Mesothelial cell of epicardium (in vitro differentiated cells): ENCODE measurements at places on chromosomes 6 and 20. TPM values are rescaled to one million over a fixed set of nuclear protein-coding genes. Genes with fewer than 3 reads are reported as not detected.
A peak's percentile ranks its signal among the peaks of the same experiment; 100 is the strongest.

GRCh38 chr20:64225828-64226598 lies 29.5 kb upstream of the PCMTD2 start:
- no peak for DNase-seq

- no peak for DNase-seq
Measured at GRCh38 chr6:134920422-134920821, 29.5 kb downstream of the ALDH8A1 start.

DNA sequence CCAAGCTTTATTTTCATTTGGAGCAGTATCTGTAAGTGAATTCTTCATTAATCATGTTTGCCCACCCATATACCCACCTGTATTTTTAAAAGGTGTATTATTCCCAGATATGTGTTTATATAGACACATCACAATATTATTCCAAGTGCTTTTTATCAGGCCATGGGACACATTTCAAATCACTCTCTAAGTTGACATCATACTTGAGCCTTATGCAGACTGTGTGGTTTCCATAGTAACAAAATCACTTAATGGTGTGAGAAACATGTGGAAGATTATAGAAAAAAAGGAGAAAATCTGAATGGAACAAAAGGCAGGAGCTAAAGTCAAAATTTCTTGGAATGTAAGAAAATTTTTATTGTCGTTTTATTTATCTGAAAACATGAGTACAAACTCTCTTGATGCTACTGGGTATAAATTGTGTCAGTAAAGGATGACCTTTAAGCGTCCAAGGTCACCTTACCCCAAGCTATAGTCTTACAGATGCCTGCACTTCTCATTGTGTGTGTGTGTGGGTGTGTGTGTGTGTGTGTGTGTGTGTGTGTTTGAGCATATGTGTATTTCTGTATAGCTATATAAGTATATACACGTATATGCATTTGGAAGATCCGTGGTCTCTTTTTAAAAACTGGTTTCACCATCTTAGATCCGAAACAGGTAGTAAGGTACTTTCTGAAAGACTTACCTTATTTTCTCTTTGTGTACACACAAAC lies 79.8 kb upstream of the CCN6 start:
- no peak for DNase-seq

- DNase-seq: no peak
Measured at GRCh38 chr6:152484806-152485205, 152.4 kb downstream of the SYNE1 start.

GRCh38 chr6:157270916-157271315 lies 52.4 kb downstream of the TMEM242 start:
- no peak for DNase-seq

GRCh38 chr6:73746787-73747186 lies 50.8 kb downstream of the CD109 start:
- no peak for DNase-seq

- DNase-seq: peak; percentile 29
Measured at GRCh38 chr6:169832247-169832948, 81.0 kb downstream of the ERMARD start.

DNA sequence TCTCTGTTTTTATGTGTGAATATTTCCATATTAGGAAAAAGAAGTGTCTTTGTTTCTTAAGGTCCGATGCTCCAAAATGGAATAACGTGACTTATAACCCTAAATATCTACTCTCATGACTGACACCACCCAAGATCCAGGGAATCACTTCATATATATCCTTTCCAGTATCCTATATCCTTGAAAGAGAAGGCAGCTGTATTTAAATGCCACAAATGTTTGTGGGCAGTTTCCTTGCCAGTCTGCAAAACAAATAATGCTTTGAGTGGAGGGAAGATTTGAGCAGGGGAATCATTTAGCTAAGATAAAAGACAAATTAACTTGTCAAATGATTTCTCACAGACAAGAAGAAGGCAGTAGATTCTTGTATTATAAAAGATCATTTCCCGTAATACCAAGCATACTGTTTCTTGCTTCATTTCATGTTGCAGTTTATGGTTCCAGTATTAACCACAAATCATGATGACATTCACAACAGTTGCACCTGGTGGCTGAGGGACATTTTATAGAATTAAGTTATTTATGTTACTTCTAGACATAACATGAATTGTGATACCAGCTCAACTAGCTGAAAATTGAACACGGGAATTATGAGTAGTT lies 30.0 kb upstream of the FABP7 start:
- DNase-seq: no peak

DNA sequence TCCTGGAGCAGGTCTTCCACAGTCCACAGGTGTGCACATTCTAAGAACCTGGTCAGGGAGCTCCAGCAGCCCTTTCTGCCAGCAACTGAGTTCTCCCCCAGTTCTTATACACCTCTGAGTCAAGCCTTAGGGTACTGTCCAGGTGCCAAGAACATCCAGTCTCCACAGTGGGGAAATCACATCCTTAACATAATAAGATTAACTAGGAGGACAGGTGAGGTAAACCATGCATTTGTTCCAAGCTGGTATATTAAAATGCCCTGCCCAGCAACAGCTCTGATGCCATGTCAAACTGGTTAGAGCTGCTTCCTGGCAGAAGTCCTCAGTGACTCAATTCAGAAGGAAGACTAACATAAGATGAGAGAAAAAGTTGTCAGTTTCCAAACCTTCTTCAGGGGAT lies 303.9 kb upstream of the SGK1 start:
- no peak for DNase-seq

DNA sequence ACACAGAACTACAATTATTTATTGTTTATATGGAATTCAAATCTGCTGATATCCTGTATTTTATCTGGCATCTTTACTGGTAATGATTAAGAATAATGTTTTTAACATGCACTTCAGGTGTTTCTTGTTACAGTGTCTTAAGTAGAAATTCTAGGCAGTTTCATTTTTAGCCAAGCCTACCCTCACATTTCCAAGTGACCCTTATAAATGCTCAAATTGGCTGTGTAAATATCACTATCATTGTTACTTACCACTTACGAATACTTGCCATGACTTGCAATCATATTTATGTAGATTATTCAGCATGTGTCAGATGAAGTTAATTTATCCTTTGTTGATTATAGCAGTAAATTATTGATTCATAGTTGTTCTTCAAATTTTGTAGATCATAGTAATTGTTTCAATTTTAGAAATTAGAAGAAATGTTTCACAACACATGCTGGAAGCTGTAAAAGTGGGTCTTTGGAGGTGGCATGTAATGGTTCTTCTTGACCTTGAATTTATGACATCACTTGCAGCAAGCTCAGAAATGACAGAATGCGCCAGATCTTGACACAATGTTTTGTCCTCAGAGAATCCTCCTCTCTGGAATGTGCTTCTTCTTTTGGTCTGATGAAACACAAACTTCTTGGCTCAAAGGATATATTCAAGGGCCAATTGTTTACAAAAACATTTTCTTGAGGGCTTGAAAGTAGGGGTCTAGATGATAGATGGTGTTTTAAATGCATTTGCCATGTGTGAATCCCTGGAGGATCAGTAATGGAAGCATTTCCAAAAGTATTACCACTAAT lies 471.8 kb downstream of the COL12A1 start:
- DNase-seq: no peak

- no peak for DNase-seq
Measured at GRCh38 chr20:59333951-59334350, 33.5 kb downstream of the EDN3 start.

DNA sequence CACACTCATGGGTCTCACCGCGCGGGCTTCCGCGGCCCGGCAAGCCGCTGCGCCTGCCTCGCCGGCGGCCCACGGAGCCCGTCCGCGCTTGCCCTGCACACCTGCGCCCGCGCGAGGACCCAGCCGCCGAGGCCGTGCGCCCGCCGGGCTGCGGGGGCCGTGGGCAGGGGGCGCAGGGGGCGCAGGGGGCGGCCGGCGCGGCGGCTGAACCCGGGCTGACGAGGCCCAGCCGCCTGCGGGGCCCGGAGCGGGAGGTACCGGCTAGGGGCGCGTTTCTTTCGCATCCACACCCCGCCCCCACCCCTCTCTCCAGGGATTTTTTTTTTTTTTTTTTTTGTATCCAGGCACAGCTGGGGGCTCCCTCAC lies 43.8 kb upstream of the OSTM1 start:
- DNase-seq: no peak

- DNase-seq: no peak
Measured at GRCh38 chr6:121305957-121306607, 28.2 kb downstream of the TBC1D32 start.

GRCh38 chr6:166277892-166278578 lies 30.2 kb downstream of the PRR18 start:
- no peak for DNase-seq

DNA sequence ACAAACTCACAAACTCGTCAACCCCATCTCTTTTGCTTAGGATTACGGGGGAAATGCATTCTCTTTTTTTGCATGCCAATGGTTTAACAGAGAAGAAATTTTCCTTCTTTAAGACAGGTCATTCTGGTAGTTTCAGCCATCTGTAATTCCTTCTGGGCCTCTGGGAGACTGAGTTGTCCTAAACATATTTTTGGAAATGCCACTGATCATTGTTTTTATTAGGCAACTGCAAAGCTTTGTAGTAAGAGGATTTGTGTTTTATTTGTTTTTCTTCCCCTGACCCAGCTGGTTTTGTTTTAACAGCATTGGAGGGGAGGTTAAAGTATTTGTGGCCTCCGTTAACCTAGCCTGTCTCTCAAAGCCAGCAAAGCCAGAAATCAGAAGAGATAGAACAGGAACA lies 73.1 kb upstream of the ISM1 start:
- DNase-seq: no peak

GRCh38 chr20:54759589-54759988 lies 284.2 kb downstream of the DOK5 start:
- DNase-seq: no peak

GRCh38 chr6:95325916-95326315 lies 251.4 kb upstream of the MANEA start:
- no peak for DNase-seq

DNA sequence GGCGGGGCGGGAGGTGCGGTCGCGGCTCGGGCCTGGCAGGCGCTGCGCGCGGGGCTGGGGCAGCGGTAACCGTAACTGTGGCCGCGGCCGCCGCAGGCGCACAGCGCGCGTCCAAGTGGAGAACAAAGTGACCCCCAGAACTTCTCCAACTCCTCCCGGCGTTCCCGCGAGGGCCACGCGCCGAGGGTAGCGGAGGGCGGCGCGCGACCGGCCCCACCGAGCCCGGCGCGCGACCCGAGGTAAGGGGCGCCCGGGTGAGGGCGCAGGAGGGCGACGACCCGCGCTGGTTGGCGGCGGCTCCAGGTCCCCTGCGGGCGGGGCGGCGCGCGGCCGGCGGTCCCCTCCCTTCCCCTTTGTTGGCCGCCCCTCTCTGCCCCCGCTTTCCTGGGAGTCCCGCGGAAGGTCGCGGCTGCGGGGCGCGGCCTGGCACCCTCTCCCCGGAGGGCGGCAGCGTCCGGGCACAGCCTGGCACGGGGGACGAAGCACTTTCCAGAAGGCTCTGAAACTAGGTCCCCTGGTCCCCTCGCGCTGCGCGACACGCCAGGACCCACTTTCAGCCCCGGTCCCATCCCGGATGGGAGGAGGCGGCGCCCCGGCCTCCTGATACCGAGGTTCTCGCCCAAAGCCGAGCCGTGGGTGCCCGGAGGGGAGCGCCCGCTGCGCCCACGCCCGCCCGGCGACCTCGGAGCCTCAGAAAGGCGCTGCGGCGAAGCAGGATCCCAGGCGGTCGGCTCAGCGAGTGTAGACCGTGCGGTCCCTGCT lies at the start of gene TIAM2:
Gene TIAM2, plus strand, starts transcription at position 62 of the 762 bp plus-strand sequence. CDS start 133,909 bp downstream, outside the sequence.
- DNase-seq: peak; percentile 56

DNA sequence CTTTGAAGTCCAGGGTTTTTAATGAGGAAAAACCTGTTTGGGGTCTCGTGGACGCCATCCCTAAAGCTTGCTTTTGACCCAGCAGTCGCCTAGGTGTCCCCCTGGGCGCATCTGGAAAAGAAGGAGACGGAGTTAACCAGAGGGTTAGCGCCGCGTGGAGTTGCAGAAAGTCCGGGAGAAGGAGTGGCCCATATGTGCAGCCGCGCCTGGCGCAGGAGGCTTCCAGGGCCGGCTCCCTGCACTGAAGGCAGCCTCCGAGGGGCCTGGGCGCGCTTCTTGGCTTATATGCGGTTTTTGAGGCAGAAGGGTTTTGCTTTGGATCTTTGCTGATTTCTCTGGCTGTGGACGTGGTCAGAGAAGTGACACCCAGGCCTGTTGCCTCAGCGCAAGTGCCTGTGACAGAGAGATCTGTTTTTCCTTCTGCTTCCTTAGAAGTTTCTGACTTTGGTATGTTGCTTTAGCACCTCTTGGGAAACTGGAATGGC lies 987 bp downstream of the TMEM181 start:
- no peak for DNase-seq

DNA sequence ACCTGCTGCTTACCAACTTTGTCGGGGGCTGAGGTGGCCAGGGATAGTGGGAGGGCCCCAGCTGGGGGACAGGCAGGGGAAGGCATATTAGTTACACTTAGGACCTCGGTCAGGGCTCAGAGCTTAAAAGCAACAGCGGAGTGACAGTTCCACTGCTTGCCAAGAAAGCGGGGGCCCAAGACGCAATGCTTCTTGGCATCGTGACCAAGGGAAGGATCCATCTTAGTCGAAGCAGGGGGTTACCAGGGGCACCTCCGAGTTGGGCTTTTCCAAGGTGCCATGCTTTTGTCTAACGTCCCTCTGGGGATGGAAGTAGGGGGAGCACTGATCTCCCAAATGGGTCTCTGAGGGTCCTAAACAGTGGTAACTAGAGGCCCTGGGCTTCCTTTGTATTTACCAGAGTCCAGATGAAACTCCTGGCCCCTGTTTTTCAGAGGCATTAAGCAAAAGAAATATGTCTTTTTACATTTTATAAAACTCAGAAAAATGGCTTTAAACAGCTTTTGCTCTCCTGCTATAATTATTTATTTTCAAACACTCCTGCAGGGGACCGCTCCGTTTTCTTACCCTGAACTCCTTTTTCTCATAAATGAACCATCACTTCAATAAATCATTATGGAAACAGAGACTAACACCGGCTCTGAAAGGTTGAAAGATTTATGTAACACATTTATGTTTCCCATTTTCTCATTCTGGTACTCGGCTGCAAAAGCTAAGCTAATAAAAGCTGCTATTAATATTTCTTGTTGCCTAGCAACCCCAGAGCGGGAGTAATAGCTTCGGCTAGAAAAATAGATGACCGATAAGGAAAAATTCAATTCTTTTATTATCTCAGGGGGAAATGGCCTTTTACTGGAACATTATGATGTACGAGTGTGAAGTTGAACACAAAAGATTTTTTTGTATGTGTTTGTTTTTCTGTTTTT lies 100.4 kb downstream of the TOX2 start:
- no peak for DNase-seq

Gene MAK
- total RNA-seq: 0.14 to 0.25 TPM (median 0.24 TPM) in 3 replicates

Gene AHI1
- 39.7 to 42.6 TPM (median 41.6 TPM) in 3 replicates for total RNA-seq

Gene HMGCLL1
- 1.7 to 3.5 TPM (median 2.4 TPM) in 3 replicates for total RNA-seq

Gene DLK2
- total RNA-seq: 3.5 to 4.7 TPM (median 4.1 TPM) in 3 replicates

Gene GRM1
- total RNA-seq: 0.11 to 0.16 TPM in 2 of 3 replicates, not detected in the other

Gene PCK1
- not detected in 3 replicates for total RNA-seq

Gene GPLD1
- 4.2 to 4.8 TPM (median 4.7 TPM) in 3 replicates for total RNA-seq
